ENCODE measurements at places on chromosomes 5 and 9.

DNA sequence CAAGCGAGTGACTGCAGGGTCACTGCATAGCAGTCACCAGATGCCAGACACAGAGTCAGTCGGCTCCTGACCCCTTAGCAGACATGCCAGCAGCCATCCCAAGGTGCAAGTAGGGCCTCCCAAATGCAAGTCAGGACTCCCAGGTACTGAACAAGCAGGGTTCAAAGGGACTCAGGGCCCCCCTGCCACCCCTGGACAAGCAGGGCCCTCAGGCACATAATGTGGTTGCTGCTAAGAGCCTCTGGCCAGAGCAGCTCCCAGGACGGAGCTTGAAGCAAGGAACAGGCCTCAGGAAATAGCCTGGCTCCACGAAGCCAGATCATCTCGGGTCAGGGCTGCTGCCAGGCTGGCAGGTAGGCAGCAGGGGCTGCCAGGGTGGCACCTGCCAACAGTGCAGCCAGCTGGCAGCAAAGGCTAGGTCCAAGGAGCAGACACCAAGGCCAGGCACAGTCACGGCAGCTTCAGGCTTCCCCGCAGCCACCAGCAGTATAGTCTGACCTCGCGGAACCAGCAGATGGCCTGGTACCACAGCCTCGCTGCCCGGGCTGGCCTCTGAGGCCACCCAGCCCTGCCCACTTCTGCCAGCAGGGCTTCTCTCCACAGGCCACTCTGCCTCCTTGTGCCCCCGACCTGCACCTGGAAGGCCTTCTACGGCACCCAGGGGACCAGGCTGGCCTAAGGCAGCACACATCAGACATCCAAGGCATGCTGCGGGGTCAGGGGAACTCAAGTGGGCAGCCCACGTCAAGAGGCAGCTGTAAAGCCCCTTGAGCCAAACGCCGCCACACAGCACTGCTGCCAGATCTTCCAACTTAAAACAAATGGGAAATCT lies 7.4 kb downstream of the EEIG1 start:
- DNase-seq, result no peak

GRCh38 chr5:112625689-112626438 lies 111.8 kb upstream of the APC start:
- no peak for DNase-seq

DNA sequence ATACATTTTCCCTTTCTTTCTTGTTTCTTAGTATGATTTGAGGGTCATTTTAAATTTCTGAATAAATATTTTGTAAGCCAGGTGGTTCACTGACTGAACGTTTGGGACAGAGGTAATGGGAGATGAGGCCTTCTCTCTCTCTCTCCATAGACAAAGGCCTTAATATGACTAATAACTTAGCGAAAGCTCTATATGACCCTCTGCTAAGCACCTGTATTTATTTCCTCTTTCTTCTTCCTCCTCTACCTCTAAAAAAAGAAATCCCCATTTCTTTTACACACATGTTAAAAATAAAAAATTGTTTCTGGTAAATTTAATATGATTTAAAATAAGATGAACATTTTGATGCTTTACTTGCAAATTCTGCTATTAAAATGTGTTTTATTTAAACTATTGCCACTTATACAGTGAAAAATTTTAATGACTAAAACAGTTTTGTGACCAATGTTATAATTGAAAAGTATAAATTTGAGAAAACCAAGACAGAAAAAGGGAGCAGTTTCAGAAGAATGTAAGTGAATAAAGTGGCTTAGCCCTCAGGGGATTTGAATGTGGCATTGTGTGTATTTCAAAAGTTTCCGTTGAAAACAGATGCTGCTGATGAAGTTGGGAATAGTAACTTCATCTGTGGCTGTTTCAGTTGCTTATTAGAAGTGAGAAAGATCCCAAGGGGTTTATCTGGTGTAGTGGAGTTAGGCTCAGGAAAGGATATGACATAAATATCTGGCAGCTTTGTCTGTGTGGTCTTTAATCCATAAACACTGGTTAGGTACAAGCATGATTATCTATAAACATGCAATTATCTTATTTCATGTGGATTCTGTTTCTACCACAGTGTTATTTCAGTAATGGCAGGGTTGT lies 128.6 kb upstream of the GRHPR start:
- no peak for DNase-seq

GRCh38 chr5:167011196-167011595 lies 1280.2 kb upstream of the WWC1 start:
- no peak for DNase-seq

GRCh38 chr9:80867731-80868130 lies 821.6 kb downstream of the TLE1 start:
- no peak for DNase-seq

DNA sequence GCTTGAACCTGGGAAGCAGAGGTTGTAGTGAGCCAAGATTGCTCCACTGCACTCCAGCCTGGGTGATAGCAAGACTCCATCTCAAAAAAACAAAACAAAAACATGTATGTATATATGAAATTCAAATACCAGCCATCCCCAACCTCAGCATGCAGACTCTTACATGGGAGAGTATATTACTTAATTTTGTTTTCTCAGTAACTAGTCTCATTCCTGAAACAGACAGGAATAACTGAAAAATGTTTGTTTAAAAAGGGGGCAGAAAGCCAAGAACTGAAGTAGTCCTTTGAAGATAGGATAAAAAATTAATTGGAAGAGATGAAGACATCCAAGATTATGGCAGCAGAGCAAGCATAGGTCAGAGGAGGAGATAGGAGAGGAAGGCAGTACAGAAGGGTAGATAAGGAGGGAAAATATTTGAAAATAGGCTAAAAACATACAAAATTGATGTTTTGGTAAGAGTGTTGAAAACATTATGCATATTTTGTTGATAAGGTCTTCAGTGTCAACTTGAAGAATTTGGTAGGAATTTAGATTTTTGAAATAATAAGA lies 309.9 kb downstream of the MAT2B start:
- DNase-seq, result no peak

GRCh38 chr5:68161156-68161555 lies 54.4 kb upstream of the PIK3R1 start:
- DNase-seq, result no peak
